ENCODE measurements at places on chromosomes 7 and 10. TPM values are rescaled to one million over a fixed set of nuclear protein-coding genes. Genes with fewer than 3 reads are reported as not detected.

The USP54 gene
- polyA plus RNA-seq, result 2.5 TPM

The ASB10 gene
- not detected for polyA plus RNA-seq

The FAS gene
- 8.5 TPM for polyA plus RNA-seq

The TMEM196 gene
- polyA plus RNA-seq, result not detected

The PIK3AP1 gene
- polyA plus RNA-seq, result not detected

The VGF gene
- polyA plus RNA-seq, result 0.21 TPM

All from foreskin keratinocyte (primary cell).